ENCODE measurements at places on chromosomes 12 and 14. TPM values are rescaled to one million over a fixed set of nuclear protein-coding genes. Genes with fewer than 3 reads are reported as not detected.
A peak's percentile ranks its signal among the peaks of the same experiment; 100 is the strongest.

DNA sequence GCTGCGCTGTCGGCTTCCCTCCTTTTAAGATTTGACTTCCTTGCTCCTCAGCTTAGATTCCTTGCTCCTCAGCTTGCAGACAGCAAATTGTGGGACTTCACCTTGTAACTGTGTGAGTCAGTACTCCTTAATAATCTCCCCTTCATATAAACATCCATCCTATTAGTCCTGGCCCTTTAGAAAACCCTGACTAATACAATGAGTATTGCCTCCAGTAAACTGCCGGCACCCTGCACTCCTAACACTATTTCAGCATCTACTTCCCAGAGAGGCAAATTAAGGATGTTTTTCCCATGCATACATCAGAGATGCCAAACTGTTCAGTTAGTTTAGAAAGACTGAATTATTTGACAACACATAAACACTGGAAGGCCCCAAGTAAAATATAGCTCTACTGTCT is 611.3 kb upstream of the TMEM132C start:
- no peak for DNase-seq

DNA sequence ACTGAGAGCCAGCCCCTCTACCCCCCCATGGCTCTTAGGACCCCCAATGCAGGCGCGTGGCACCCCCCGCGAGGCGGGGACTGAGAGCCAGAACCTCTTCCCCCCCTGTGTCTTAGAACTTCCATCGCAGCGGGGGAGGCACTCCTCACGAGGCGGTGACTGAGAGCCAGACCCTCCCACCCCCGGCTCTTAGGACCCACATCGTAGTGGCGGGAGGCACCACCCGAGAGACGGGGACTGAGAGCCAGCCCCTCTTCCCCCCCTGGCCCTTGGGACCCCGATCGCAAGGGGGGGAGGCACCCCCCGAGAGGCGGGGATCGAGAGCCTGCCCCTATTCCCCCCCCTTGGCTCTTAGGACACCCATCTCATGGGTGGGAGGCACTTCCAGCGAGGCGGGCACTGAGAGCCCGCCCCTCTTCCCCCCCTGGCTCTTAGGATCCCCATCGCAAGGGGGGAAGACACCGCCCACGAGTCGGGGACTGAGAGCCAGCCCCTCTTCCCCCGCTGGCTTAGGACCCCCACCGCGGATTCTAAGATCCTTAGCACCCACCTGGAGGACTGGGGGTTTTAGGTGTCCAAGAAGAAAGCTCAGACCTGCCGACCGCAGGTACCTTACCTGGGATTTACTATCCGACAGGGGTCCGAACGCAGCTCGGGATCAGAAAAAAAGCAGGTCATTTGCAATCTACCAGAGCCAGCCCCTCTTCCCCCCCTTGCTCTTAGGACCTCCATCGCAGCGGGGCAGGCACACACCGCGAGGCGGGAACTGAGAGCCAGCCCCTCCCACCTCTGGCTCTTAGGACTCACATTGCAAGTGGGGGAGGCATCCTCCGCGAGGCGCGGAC is 44.9 kb downstream of the DDX11 start:
- DNase-seq, result no peak

GRCh38 chr12:22413592-22413991 is 79.1 kb upstream of the ST8SIA1 start:
- no peak for DNase-seq

Gene OR10AD1
- total RNA-seq, result not detected

- no peak for DNase-seq
Observed at GRCh38 chr14:73789989-73790581, 61.5 kb upstream of the PTGR2 start.

Gene PHETA1
- 5.6 TPM for total RNA-seq

DNA sequence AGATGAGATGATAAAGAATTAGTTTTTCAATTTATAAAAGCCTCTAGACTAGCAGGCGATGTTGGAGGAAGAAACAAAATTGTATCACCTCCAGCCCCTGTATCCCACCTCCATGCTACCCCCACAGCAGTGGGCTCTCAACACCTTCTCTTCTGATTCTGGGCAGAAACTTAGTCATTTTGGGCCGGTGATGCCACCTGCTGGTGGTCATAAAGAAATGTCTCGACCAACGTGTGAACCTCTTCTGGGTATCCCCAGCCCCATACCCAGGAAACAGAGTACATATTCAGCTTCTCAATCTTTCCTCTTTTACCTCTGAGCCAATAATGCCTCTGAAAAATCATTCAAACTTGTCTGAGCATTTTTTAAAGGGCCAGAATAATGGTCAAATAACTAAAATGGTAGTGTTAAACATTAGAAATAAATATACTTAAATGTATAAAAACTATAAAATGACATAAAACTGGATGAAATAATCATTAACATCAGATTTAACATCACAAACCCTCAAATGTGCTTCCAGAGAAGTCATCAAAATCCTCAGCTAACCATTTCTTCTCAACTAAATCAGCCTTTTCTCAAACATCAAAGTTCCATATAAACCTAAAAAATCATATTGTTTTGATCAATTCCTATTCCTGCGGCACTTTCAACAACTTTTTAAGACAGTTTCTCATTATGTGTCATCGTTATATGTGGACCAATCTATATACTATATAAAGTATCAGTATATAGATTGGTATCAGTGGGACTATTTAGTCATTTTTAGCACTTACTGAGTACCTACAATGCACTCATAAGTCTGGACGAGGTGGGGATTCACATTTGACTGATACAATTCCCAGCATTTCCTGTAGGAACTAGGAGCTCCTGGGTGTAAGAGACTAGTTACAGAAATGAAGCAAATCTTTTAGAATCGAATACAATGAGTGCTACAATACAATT is 69.4 kb downstream of the ATXN2 start:
- no peak for DNase-seq

GRCh38 chr12:92654929-92655328 is 47.9 kb upstream of the PLEKHG7 start:
- no peak for DNase-seq

Gene CATSPERB
- total RNA-seq, result 5.2 TPM

GRCh38 chr14:90438841-90439240 is 42.0 kb downstream of the CALM1 start:
- DNase-seq, result no peak

DNA sequence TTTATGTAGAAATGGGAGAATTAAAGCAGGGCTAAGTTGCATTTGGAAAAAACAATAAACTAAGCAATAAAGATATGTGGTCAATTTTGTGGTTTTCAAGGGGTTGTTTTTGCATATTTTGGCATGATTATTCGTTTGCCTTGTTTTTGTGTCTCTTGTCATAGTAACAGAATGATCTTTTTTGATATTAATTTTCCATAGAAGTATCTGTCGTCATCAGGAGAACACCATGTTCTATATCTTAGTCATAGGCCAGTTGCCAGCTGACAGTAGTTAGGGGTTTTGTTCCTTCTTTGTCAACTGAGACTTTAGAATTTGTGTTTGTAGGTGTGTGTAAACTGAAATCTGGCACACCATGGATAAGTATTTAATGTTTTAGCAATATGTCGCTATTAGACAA is 1354.8 kb downstream of the LRFN5 start:
- DNase-seq, result no peak

Gene PTPRB
- total RNA-seq, result 21.9 TPM

GRCh38 chr12:114815026-114815795 is 131.2 kb upstream of the TBX3 start:
- no peak for DNase-seq

Gene CEP290
- 16.2 TPM for total RNA-seq

- no peak for DNase-seq
Observed at GRCh38 chr14:65214741-65215140, 112.4 kb upstream of the MAX start.

- no peak for DNase-seq
Observed at GRCh38 chr12:96466939-96467751, 22.2 kb upstream of the CFAP54 start.

GRCh38 chr12:115882936-115883335 is 394.6 kb downstream of the MED13L start:
- DNase-seq, result no peak

GRCh38 chr14:23025151-23025814 is 9.4 kb downstream of the PSMB5 start:
- no peak for DNase-seq

Gene KRT82
- not detected for total RNA-seq

GRCh38 chr14:68368850-68369249 is 424.0 kb downstream of the ZFP36L1 start:
- DNase-seq, result no peak

GRCh38 chr14:31271648-31272047 is 64.1 kb upstream of the HECTD1 start:
- DNase-seq, result peak; percentile 49

Gene TBX3
- 57.0 TPM for total RNA-seq
